Putamen (tissue), 1 donor: ENCODE measurements at places on chromosomes 7 and 10.

DNA sequence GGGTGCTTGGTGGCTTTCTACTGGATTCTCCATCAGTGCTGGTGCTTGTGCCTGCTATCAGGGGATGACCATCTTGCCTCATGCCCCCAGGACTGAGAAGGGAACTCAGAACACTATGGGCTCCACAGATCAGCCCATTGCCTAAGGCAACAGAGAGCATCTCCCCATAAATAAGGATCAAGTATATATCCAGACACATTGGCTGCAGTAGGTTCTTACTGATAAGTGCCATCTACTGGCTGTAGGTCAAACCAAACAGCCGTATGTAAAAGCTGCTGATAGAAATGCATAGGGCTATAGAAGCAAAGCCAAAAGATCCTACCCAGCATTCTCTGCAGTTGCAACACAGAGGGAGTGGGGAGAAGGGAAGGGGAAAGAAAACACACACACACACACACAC lies 153.7 kb downstream of the CDK14 start:
- DNase-seq, result no peak

DNA sequence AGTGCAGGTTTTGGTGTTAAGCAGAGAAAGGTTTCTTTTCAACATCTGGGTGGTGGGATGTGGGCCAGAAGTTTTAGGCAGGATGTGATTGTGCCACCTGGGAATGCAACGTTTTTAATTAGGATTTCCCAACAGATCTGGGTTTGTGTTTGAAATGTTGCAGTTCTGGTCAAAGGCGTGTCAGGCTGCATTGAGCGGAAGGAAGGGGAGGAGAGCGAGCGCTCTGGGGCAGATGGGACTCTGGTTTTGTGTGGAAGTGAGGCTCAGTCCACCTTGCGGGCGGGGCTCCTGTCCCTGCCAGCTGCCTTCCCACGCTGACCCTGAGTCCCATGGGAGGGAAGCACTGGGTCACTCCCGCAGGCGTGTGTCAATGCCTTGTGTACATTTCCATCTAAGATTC lies 767.7 kb downstream of the KCNMA1 start:
- no peak for DNase-seq

GRCh38 chr7:154680894-154681659 lies 321.8 kb downstream of the PAXIP1 start:
- no peak for DNase-seq

GRCh38 chr10:69422676-69423075 lies 6.0 kb upstream of the TACR2 start:
- DNase-seq, result no peak

DNA sequence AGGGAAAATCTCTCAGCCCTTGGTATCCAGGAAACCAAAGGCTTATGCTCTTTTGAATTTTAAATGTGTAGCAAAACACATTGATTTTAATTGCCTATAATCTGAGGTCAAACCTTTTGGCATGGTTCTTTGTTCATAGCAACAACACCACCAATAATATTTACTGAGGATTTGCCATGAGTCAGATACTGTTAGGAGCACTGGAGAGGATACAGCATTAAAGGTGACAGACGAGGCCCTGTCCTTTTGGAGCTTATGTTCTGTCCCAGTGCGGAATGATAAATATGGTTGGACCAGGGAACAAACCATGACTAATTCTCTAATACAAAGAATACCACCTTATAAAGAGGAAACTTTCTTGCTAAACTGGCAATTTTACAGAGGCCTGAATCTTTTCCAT lies 176.6 kb downstream of the CTNNA3 start:
- DNase-seq, result no peak

GRCh38 chr7:37006764-37007163 lies 282.5 kb upstream of the AOAH start:
- DNase-seq, result no peak

GRCh38 chr7:84813376-84813775 lies 373.5 kb downstream of the SEMA3D start:
- no peak for DNase-seq

DNA sequence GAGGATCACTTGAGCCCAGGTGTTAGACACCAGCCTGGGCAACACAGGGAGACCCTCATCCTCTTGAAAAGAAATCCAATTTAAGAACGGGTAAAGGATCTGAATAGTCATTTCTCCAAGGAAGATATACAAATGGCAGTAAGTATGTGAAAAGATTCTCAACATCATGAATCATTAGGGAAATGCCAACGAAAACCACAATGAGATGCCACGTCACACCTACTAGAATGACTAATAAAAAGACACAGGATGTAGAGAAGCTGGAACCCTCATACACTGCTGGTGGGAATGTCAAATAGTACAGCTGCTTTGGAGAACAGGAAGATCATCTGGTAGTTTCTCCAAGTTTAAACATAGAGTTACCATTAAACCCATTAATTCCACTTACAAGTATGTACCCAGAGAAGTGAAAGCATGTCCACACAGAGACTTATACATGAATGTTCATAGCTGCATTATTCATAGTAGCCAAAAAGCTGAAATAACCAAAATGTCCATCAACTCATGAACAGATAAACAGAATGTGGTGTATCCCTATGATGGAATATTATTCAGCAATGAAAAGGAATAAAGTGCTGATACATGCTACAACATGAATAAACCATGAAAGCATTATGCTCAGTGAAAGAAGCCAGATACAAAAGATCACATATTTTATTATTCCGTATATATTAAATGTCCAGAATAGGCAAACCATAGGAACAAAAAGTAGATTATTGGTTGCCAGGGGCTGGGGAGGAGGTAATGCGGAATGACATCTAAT lies 13.1 kb upstream of the ZMIZ2 start:
- DNase-seq, result no peak

GRCh38 chr7:113824117-113824823 lies 94.5 kb downstream of the PPP1R3A start:
- DNase-seq, result no peak

- DNase-seq, result peak; percentile 80
These were observed 196.0 kb downstream of the RNLS start for GRCh38 chr10:88386821-88387773.

DNA sequence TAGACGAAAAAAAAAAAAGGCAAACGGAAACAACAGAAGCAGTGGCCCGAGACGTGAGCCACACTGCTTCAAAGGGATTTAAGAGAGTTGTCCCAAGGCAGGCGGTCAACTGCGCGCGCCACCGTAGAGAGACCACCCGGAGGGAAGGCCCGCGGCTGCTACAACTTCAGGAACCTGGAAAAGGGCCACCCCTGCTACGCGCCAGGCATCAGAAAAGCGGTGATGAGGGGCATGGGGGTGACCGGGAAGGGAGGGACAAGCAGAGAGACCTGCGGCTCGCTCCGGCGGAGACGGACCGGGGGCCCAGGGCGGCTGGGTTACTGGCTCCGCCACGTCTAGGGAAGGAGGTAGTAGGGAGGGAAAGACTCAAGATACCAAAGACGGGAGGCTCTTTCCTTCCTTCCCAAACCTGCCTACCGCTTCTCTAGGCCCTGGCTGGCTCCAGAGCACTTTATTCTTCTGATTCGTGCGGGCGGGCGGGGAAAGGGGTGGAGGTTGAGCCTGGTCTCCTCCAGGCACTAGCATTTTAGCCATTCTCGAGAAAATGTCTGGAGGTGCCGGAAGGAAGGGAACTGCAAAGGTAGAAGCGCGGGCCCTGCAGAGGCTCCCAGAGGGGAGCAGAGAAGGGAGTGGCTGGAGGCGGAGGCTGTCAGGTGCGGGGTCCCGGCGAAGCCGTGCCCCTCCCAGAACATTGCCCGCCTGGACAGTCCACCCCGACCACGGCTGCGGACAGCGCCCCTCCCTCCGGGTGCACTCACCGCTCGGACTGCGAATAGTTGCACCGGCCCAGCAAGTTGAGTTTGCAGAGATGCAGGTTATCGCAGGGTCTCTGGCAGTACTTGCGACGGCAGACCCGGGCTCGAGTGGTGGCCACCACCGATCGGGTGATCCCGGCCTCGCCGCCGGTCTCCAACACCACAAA lies 993 bp downstream of the ZC3HAV1 start:
- DNase-seq, result no peak

DNA sequence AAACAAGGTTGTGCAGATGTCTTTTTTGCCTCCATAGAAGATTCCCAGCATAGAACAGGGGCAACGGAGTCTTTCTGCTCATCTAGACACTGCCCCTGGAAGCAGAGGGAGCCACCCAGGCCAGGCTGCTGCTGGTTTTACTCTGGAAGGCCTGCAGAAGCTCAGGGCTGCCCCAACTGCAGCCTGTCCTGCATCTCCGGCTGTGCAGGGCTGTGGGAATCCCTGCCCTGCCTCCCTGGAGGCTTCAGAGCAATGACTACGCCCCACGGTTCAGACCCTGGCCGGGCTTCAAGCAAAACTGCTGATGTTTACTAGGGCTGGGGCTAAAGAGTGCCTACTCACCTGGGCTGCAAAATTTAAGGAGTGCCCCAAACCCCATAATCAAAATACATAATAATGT lies 43.9 kb downstream of the GHRHR start:
- no peak for DNase-seq

DNA sequence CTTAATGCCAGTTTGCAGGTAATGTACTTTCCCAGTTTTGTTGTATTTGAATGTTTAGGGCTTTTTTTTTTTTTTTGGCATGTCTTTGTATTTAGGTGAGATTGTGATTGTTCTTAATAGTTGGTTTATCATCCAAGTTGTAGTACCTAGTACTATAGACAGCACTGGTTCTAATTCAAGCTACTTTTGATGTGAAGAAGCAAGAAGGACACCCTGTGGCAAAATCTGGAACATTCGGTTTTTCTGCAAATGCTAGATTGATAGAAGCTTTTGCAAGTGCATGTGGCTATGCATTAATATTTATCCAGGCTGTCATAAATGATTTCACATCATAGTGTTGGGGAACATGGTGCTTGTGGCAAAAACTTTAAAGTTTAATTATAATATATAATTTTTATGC lies 248.9 kb downstream of the FOXP2 start:
- DNase-seq, result peak; percentile 20

- DNase-seq, result no peak
These were observed 141.9 kb downstream of the ELFN1 start for GRCh38 chr7:1811850-1812508.
